CD14-positive monocyte (primary cell): ENCODE measurements at places on chromosomes 5 and 9. TPM values are rescaled to one million over a fixed set of nuclear protein-coding genes. Genes with fewer than 3 reads are reported as not detected.

DNA sequence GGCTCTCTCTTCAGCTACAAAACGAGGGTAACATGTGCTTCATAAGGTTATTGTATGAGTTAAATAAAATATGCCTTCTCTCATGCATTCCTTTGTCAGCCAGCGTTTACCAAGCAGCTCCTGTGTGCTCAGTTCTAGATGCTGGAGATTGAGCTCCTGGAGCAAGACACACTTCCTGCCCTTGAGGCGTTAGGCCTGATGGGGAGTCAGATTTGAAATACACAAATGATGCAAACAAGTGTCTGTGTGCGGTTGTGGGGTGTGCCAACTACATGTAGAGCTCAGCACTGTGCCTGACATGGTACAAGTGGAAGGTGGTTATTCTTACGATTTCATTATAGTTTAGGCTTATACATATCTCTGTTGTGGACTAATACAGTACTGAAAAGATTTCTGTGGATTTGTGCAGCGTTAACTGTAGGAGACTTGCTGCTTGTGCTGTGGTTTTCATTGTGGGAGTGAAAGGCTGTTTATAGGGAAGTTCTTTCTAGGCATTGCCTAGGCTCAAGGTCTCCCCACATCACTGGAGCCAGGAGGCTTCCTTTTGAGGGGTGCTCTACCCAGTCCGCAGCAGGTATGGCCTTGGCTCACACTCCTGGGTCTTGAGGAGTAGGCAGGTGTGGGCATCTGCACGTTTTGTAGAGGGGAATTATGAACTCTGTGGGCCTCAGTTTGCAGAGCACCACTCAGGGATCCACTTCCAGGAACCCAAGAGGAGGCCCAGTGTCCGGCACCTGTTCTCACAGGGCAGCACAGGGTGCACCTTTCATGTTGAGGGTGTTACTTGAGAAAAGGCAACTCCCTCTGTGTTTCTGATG, 39.8 kb upstream of the ANGPTL2 start:
- no peak for DNase-seq
- no peak overlapping the region for H3K4me3 ChIP-seq
- H3K4me1 ChIP-seq = no peaks in the 10 kb centered on the region
- H3K36me3 ChIP-seq = no peaks in the 10 kb centered on the region

DNA sequence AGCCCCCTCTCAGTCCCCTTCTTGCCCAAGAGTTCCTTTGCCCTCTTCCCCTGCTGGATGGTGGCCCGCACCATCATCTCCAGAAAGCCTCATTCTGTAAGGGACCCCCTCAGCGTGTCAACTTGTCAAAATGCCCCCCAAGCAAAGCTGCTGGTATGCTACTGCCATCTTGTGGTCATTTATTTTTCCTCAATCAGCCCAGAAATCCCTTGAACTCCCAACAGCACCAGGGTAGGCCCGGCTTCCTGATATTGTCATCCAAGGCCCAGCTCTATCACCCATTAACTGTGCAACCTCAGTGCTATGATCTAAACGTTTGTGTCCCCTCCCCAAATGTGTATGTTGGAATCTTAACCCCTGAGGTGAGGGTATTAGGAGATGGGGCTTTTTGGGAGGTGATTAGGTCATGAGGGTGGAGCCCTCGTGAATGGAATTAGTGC, 53.2 kb upstream of the FBXW11 start:
- no peaks in the 10 kb centered on the region for H3K4me1 ChIP-seq
- no peak overlapping the region for H3K4me3 ChIP-seq
- DNase-seq = no peak

- H3K27me3 ChIP-seq = no peaks in the 10 kb centered on the region
- no peak for DNase-seq
- H3K27ac ChIP-seq = no peak overlapping the region
- H3K4me3 ChIP-seq = no peak overlapping the region
- no peaks in the 10 kb centered on the region for H3K4me1 ChIP-seq
Measured at GRCh38 chr5:41772056-41772455, 98.2 kb downstream of the OXCT1 start.

GRCh38 chr5:179599100-179599499, 24.4 kb downstream of the HNRNPH1 start:
- H3K4me1 ChIP-seq = peaks cover 14% of the 10 kb centered on the region
- no peaks in the 10 kb centered on the region for H3K27me3 ChIP-seq
- H3K4me3 ChIP-seq = no peak overlapping the region
- no peak for DNase-seq
- H3K36me3 ChIP-seq = peaks cover 55% of the 10 kb centered on the region
- peak overlapping the region; percentile 68 for H3K27ac ChIP-seq

DNA sequence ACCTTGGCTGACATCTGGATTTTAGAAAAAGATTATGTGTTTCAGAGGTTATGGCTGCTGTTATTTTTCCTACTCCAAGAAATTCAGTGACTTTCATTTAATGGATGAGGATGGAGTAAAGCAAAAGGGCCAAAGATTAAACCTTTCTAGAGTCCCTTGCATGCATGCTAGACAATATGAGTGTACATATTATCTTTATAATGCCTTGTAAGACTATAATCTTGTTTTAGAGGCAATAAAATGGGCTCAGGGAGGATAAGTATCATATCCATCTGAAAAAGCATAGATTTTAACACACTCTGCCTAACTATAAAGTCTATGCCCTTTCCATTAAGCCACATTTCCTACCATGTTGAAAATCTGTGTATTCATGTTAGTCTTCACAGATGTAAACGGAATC, 199.8 kb downstream of the EDIL3 start:
- H3K4me3 ChIP-seq = no peak overlapping the region
- DNase-seq = no peak
- H3K4me1 ChIP-seq = no peaks in the 10 kb centered on the region
- H3K27ac ChIP-seq = no peak overlapping the region
- no peaks in the 10 kb centered on the region for H3K27me3 ChIP-seq

GRCh38 chr5:160978944-160979343, 126.9 kb upstream of the ATP10B start:
- H3K36me3 ChIP-seq = no peaks in the 10 kb centered on the region
- H3K4me3 ChIP-seq = no peak overlapping the region
- no peaks in the 10 kb centered on the region for H3K27me3 ChIP-seq
- no peak for DNase-seq
- no peak overlapping the region for H3K27ac ChIP-seq

- H3K4me3 ChIP-seq = no peak overlapping the region
- H3K4me1 ChIP-seq = no peaks in the 10 kb centered on the region
- no peaks in the 10 kb centered on the region for H3K36me3 ChIP-seq
- no peak overlapping the region for H3K27ac ChIP-seq
- DNase-seq = no peak
Measured at GRCh38 chr9:70159630-70160029, 99.1 kb upstream of the SMC5 start.

- peaks cover 12% of the 10 kb centered on the region for H3K36me3 ChIP-seq
- no peaks in the 10 kb centered on the region for H3K27me3 ChIP-seq
- DNase-seq = peak; percentile 67
- H3K4me3 ChIP-seq = no peak overlapping the region
Measured at GRCh38 chr5:179738742-179739141, 6.1 kb downstream of the MAML1 start.

- H3K4me3 ChIP-seq = no peak overlapping the region
- H3K36me3 ChIP-seq = no peaks in the 10 kb centered on the region
- H3K4me1 ChIP-seq = no peaks in the 10 kb centered on the region
- no peak overlapping the region for H3K27ac ChIP-seq
- H3K27me3 ChIP-seq = no peaks in the 10 kb centered on the region
Measured at GRCh38 chr9:77127071-77127470, 50.3 kb upstream of the VPS13A start.

GRCh38 chr5:157562111-157562581, 13.4 kb downstream of the ADAM19 start:
- no peak overlapping the region for H3K4me3 ChIP-seq
- DNase-seq = no peak
- H3K27ac ChIP-seq = no peak overlapping the region
- peaks cover 68% of the 10 kb centered on the region for H3K4me1 ChIP-seq
- peaks cover 13% of the 10 kb centered on the region for H3K36me3 ChIP-seq

- H3K4me1 ChIP-seq = peaks cover 32% of the 10 kb centered on the region
- H3K36me3 ChIP-seq = peaks cover 60% of the 10 kb centered on the region
- H3K27me3 ChIP-seq = no peaks in the 10 kb centered on the region
- DNase-seq = no peak
- H3K4me3 ChIP-seq = peak overlapping the region; percentile 43
Measured at GRCh38 chr5:141623611-141624010, 4.8 kb upstream of the DIAPH1 start.

The NUDT12 gene
- 0.08 TPM for polyA plus RNA-seq

The TAL2 gene
- not detected for polyA plus RNA-seq
